Stimulated activated naive CD8-positive, alpha-beta T cell treated with anti-CD3 and anti-CD28 coated beads, Interleukin-15, Interleukin-2, amounts not matched to agents 100 U/mL and 50 U/mL, for 24 hours (primary cell): ENCODE measurements at places on chromosomes 3 and 15.

- DNase-seq, result no peak
Observed at GRCh38 chr15:37933666-37934065, 774 bp upstream of the TMCO5A start.

GRCh38 chr3:121885386-121885785, 8.8 kb upstream of the SLC15A2 start:
- DNase-seq, result no peak

GRCh38 chr3:65078748-65079147, 390.9 kb upstream of the ADAMTS9 start:
- DNase-seq, result no peak

DNA sequence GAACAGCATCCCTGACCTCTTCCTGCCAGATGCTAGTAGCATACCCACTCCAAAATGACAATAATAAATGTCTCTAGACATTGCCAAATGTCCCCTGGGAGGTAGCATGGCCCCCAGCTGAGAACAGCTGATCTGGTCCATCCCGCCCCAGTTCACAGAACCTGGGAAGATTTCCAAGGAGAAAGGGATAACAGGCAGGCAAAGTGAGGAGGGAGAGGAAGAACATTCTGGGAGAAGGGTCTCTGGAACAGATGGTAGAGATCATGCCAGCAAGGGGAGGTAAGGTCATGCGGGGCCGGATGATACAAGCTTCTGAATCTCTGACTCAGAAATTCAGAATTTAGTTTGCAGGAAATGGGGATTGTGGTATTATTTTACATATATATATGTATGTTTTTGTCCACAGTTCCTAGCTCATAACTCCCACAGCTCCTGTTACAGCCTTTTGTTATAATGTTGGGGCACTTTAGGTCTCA, 192.7 kb downstream of the SUCLG2 start:
- no peak for DNase-seq

DNA sequence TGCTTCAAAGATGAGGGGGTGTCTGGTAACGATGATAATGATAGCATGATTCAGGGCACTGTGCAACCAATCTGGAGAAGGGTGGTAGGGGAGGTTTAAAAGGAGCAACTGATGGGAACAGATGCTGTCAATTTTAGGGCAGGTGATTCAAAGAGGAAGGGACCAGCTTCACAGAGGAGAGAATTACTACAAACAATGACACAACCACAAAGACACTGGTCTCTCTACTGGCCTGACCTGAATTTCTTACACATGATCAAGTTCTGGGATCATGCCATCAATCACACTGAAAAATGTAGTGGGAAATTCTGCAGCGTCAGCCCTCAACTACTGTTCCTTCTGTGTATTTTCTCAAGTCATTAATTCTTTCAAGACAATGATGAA, 2.6 kb upstream of the CDV3 start:
- no peak for DNase-seq

GRCh38 chr3:23810343-23811184, 4.8 kb downstream of the UBE2E1 start:
- peak; percentile 69 for DNase-seq

DNA sequence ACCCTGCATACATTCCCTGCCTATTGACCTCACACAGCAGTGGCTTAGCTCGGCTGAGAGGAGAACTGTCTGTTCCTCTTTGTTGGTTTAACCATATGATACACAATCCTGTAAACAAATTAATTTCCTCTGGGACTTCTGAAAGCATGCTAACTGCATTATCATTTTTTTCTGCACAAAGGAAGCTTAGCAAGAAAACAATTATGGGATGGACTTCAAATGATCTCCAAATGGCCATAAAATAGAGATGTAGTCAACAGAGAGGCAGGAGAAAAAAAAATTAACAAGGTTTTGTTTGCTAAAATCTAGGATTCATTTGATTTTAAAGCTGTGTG, 14.4 kb upstream of the TMC3 start:
- no peak for DNase-seq
